ENCODE measurements at places on chromosomes 6 and 20.

GRCh38 chr6:37130704-37131103 is 39.2 kb upstream of the PIM1 start:
- no peak for DNase-seq

DNA sequence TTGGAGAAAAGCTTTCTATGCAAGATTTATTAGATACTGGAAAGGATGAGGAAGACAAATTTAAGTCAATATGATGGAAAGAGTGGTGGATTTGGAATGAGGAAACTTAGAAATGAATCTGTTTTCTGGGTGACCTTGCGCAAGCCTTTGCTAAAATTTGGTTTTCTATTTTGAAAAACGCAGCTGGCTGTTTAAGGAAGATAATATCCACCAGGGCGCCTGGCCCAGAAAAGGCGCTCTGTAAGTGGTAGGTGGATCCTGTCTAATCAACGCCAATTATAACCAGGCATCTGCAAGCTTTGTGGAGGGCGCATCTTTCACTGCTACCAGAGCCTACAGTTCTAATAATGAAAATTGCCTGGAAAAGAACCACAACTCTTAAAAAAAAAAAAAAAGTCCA is 398 bp upstream of the SPATS1 start:
- no peak for DNase-seq

DNA sequence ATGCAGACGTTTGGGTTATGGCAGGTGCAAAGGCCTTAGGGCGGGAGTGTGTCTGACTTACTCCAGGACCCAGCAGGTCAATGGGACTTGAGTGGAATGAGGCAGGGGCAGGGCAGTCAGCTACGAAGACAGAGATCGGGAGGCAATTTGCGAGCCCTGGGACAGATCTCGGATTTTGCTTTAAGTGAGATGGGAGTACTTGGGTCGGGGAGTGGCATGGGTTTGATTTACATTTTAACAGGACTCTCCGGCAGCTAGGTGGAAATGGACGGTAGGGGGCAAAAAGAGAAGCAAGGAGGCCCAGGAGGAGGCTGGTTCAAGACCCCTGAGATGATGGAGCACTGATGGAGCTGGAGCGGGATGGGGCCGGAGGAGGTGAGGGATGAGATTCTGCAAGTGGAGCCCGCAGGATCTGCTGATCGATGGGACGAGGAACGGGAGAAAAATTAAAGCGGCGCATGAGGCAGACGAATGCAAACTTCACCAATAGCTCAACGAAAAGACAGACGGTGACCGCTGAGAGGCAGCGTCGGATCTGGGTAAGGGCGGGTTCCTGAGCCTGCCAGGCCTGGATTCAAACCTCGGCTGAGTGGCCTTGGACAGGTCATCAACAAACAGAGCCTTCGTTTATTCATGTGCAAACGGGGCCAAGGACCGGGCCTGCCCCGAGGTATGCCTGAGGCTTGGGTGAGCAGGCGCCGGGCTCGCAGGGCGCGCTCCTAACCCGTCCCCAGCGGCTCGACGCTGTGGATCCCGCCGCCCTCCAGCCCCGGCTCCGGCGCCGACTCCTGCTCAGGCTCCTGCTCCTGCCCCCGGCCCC is 756 bp upstream of the RBCK1 start:
- DNase-seq: peak; percentile 85

GRCh38 chr20:51135926-51136715 is 113.2 kb upstream of the KCNG1 start:
- no peak for DNase-seq

- no peak for DNase-seq
These were observed 126.4 kb downstream of the BANF2 start for GRCh38 chr20:17825960-17826843.
